ENCODE measurements at places on chromosomes 7 and 10.

GRCh38 chr7:26813432-26813831, 51.0 kb downstream of the SKAP2 start:
- DNase-seq = no peak

DNA sequence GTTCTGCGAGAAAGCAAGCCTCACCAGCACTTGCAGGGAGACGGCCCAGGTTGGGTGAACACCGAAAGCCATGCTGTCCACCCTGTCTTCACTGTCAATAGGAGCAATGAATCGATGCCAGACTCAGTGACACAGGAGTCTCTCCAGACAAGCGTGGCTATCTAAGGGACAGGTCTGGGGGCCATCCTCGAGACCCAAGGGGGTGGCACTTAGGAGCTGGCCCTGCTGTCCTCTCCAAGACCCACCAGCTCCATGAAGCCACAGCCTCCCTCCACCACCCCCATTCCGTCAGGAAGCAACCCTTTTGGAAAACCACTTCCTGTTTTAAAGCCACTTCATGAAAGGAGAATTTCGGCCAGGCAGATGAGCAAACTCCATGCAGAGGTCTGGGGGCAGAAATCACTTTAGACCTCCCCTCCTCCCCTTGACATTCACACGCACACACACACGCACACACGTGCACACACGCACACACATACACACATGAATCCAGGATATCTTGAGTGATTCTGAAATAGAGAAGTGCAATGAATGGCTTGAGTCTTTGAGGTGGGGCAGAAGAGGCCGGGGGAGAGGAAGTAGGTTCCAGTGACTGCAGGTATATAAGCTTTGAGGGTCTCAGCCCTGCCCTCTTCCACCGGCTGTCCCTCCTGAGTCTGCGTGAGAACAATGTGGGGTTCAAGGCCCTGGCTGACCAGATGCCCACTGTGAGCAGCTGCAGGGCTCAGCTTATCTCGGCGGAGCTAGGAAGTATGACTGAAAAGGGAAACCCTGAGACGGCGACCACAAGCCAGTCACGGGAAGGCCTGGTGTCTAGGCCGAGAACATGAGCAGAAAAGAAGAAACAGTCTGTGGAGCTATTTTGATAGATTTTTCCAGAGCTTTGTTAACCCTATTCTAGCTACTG, 25.0 kb downstream of the RGS10 start:
- DNase-seq = no peak

GRCh38 chr10:89100680-89101079, 106.4 kb downstream of the CH25H start:
- no peak for DNase-seq

DNA sequence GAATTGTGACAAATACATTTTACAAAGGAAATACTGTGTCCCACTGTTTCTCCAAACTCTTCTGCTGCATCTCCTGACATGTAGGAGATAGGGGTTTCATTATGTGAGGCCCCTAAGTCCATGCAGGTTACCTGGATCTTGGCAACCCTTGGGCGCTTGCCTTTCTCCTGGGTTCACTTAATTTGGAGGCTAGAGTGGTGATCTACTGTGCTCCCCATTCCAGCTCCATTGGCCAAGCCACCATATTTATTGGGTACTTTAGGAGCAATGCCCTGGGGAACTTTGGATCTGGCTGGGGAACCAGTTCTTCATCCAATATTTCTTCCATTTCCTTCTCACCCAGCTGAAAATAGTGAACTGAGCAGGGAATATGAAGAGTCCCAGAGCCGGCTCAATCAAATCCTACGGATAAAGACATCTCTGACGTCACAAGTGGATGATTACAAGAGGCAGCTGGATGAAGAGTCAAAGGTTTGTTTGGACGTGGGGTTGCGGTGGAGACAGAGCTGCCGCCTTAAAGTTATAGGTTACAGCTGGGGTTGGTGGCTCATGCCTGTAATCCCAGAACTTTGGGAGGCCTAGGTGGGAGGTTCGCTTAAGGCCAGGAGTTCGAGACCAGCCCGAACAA, 18.5 kb downstream of the MYH16 start:
- no peak for DNase-seq

- no peak for DNase-seq
Observed at GRCh38 chr10:117631276-117632145, 89.0 kb downstream of the EMX2 start.

DNA sequence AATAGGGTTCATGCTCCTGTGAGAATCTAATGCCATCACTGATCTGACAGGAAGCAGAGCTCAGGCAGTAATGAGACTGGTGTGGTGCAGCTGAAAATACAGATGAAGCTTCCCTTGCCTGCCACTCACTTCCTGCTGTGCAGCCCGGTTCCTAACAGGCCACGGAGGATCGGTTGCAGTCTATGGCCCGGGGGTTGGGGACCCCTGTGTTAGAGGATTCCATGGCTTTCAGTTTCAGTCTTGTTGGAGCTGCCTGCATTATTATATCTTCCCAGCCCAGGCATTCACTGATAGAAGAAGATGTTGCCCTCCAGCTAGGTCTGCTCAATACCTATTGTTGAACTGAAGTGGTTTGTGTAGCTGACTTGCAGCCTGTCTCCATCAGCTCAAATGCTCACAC, 1298.8 kb downstream of the TYW1 start:
- no peak for DNase-seq

- no peak for DNase-seq
Observed at GRCh38 chr7:51351661-51352060, 35.1 kb upstream of the COBL start.

DNA sequence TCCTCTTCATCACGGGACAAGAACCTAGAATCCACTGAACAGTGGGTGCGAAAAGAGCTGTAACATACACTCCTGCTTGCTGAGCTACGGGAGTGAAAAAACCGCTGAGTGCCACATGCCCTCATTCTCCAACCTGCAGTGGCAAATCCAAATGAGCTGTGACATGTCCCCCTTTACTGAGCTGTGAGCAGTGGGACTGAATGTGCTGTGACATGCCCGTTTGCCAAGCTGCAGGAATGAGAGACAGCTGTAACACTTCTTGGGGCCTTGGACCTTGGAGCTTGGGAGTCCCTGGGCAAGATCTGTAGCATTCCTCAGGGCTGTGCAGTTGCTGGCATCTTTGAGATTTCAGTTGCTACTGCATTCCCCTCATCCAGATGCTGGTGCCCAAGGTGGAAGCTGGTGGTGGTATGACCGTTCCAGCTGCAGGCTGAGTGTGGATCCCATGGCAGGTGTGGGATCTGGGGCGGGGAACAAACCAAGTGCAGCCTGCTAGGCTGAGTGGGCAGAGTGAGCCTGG, 85.0 kb downstream of the TMEM106B start:
- no peak for DNase-seq
